ENCODE measurements at places on chromosomes 5 and 9.

DNA sequence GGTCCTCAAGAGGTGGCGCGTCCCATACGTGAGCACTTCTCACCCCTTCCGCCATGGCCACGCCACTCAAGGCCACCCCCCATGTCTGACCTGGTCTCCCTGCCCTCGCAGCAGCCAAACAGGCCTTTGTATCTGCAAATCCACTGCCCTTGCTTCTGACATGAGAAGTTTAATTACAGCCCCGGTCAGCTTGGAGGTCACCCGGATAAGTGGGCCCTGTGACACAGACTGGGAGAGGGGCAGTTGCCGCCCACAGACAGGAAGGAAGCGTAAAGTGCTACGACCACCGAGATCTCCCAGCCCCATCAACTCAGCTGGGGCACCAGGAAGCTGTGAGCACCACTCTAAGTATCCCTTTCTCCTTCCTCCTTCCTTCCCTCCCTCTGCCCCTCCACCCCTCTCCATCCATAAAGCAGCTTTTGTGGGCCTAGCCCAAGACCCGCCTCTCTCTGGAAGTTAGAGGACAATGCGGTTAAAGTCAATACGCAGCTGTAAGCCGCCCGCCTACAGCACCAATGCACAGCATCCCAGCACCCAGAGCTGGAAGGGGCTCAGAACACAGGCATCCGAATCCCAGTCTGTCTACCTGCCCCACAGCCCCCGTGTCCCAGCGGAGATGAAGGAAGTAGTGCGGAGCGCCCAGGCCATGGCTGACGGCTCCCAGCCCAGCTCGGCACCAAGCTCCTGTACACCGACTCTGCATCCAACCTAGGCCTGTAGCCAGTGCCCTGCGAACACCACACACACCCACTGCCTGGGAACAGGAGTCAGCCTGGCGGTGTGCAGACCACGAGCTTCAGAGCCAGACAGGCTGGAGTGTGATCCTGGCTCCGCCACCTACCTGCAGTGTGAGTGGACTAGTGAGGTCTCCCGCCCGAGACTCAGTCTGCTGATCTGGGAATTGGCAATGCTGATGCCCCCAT is 44.8 kb upstream of the RNF130 start:
- ATAC-seq, result no peak

DNA sequence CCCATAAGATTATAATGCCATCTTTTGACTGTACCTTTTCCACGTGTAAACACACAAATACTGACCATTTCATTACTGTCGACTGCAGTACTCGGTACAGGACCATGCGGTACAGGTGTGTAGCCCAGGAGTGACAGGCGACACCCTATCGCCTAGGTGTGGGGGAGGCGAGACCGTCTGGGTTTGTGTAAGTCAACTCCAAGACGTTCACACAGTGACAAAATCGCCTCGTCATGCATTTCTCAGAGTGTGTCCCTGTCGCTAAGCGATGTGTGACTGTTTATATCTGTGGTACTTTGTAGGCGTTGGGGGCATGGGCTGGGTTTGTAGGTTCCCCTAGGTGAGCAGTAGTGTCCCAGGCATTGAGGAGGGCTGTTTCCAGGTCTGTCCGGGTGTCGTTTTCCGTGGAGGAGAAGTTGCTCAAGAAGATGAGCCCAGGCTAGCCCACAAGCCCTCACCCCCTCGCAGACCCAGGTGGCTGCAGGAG is 20.3 kb downstream of the NEK6 start:
- no peak for ATAC-seq

- ATAC-seq, result no peak
Measured at GRCh38 chr5:181189363-181189961, 15.5 kb downstream of the TRIM7 start.

DNA sequence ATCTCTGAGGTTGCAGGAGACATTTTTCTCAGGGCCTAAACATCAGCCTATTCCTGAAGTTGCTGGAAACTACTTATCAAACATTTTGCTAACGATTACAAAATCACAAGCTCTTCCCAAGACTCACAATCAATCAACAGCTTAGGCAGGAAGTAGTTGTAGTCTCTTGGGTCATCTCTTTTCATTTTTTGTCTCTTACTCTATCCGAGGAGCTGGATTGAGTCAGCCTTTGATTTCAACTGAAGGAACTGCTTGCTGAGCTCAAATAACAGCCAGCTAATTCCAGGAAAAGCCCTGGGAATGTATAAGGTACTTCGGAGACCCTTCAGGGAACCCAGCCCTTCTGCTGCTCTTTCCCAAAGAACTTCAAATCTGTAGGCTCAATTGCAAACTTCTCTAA is 398.9 kb downstream of the PLK2 start:
- peak; percentile 82 for ATAC-seq

- ATAC-seq, result no peak
Measured at GRCh38 chr5:34930870-34931269, 1.5 kb downstream of the DNAJC21 start.

DNA sequence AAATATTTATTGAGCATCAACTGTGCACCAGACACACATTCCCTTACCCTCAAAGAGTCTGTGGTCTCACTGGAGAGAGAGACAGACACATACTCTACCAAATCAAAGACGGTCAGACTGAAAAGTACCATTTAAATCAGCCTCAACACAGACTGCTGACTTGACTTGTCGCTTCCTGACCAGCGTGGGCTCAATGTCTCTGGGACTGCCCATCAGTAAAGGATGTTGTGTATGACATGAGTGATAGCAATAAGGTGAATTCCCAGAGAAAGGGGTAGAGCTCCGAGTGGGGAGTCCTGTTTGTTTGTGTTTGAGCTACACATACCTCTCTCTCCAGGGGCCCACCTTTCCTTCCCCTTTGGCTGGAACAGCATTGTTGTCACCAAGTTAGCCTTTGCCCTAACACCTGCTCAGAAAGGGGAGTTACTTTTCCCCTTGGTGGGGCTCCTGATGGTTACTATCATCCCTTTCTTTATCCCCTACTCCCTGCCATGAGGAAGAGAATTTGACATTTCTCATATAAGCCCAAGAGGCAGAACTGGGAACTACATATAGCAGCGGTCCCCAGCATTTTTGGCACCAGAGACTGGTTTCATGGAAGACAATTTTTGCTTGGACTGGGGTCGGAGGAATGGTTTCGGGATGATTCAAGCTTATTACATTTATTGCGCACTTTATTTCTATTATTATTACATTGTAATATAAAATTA is 33.9 kb downstream of the NR4A3 start:
- ATAC-seq, result no peak

DNA sequence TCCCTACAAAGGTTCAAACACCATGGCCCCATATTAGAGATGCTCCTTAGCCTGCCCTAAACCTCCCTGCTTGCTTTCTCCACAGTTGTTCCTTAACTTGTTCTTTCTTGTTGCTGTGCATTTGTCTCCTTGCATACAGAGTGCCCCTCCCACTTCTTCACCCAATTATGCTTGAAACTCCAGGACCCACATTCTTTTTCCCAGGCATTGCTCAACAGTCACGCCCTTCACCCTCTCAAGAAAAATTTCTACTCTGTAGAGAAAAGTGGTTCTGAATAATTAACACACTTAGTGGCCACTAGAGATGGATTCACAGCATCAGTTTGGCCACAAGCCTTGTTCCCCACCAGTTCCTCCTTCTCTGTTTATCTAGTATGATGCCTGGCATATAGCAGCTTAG is 57.7 kb downstream of the NREP start:
- no peak for ATAC-seq

- ATAC-seq, result no peak
Measured at GRCh38 chr9:128891321-128892220, 9.6 kb downstream of the LRRC8A start.

DNA sequence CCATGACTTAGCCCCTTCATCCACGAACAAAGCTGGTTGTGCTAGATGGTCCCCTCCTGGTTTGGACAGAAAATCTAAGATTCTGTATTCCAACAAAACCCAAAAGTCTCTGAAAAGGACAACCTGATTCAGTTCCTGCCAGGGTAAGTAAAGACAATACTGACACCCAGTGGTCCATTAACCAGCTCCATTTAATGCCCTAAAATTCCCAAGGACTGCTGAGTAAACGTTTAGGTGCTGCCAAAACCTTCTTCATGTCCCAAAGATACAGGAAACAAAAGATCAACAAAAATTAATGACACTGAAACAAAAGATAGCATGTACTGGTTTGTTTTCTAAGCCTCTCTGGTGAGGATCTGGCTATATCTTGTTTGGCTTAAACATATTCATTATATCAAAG is 25.3 kb upstream of the PPP1R2B start:
- no peak for ATAC-seq

DNA sequence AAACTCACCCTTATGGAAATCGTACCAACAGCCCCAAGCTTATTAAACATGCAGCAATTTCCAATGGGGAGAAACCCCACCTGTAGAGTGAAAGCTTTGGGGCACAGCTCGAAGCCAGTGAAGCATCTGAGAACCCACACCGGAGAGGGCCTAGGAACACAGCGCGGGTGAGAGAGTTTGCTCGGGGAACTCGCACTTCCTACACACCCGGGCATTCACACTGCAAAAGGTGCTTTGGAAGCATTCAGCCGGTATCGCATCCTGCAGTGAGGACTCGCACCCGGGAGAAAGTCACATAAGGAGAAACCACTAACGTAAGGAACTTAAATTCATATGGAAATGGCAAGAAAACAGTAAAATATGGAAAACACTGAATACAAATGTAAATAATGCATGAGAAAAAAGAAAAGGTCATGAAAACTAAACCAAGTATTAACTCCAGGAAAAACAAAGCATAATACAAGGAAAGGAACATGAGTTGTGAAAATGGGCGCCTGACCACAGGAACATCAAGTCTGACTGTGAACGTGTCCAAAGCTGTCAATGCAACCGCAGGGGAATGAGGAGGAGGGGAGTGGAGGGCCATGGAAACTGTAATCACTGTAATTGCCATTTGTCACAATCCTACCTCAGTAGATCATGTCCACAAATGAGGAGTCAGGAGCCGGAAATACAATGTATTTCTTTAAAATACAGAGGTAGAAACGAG is 28.7 kb downstream of the CAMSAP1 start:
- no peak for ATAC-seq

- ATAC-seq, result no peak
Measured at GRCh38 chr5:52786949-52787599, 642 bp upstream of the ITGA1 start.

GRCh38 chr5:54807421-54807820 is 178.0 kb downstream of the ESM1 start:
- peak; percentile 43 for ATAC-seq

DNA sequence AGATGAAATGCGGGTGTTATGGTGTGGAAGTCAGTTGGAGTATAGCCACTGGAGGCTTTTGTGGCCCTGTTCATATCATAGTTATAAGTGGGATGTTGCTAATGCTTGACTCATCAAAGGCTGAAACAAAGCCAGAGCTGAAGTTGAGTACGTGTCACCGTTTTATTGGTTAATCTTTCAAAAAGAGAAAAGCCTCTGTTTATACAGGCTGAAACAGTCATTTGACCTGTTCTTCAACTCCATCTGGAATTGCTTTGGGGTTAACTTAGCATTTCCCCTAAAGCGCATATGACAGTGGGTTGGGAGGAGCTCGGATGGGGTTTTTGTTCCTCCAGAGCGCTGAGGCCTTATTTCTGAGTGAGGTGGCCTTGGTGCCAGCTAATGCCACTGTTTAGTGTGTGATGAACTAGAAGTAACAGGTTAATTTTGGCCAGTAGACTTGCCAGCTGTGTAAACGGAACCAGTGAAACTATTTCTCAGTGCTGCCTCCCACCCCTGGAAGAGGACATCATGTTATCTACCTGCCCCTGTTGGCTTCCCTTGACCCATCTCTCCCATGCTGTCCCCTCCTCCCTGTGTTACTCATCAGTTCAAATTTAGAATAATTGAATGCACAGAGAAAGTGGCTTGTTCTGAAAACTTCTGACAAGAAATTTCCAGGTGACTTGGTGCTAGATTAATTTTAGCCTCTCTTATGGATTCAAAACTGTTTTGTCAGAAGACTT is 34.2 kb downstream of the MTAP start:
- ATAC-seq, result no peak

DNA sequence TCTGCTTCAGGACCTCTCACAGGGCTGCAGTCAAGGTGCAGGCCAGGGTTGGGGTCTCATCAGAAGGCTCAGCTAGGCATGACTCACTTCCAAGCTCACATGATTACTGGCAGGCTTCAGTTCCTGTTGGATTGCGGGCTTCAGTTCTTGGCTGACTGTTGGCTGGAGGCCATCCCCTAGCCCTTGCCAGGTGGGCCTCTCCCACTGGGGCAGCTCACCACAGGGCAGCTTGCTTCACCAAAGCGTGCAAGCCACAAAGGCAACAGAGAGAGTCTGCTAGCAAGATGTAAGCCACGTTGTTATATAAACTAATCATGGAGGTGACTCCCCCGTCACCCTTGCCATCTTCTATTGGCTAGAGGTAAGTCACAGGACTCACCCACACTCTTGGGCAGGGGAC is 14.4 kb downstream of the CPLX2 start:
- no peak for ATAC-seq

GRCh38 chr5:67680099-67680498 is 483.5 kb upstream of the CD180 start:
- ATAC-seq, result peak; percentile 85

DNA sequence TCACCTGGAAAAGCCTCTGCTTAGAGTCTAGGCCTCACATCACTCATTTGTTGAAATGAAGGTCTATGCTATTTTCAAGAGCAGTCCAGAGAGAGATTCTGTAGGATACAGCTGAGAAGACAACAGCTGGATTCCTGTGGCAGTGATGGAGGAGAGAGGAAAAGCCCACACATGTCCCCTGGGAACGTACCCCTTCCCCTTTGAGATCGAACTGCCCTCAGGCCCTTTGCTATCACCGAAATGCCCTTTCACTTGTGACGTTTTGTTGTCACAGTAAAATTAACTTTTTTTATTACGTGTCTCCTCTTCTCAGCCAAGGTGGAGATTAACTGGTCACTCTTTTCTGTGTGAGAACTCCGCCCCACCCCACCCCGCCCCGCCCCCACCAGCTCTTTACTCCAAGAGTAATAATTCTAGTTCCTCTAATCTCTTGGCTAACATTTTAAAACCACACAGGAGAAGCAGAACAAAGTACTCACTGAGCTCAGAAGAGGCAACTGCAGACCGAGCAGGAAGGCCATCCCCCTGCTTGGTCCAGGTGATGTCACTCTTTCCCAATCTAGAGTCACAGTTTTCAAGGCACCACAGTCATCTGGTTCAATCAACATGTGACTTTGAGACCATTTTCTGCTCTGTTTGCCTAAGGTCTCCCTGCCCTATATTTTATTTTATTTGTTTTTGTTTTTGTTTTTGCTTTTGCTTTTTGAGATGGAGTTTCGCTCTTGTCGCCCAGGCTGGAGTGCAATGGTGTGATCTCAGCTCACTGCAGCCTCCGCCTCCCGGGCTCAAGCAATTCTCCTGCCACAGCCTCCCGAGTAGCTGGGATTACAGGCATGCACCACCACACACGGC is 105.6 kb downstream of the SUSD1 start:
- ATAC-seq, result no peak

- no peak for ATAC-seq
Measured at GRCh38 chr5:158294701-158295100, 435.8 kb upstream of the CLINT1 start.

- ATAC-seq, result no peak
Measured at GRCh38 chr5:177575488-177575887, 16.5 kb upstream of the TMED9 start.
